ENCODE measurements at places on chromosomes 2 and 18.

DNA sequence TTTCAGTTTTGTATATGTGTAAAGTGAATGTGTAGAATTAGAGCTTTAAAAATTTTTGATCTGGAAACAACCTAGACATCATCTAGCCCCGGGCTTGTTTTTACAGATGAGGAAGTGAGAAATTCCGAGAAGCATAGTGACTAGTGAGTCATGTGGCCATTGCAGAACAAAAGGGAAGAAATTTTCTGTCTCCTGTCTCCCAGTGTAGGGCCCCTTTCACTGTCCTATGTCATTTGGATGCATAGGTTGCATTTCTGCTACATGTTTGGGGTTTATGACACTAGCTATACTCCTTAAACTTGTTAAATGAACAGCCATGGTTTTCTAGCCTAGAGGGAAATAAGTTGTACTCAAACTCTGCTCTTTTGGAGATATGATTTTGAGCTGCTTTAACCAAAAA lies 84.6 kb downstream of the PLCL1 start:
- DNase-seq: peak; percentile 49

DNA sequence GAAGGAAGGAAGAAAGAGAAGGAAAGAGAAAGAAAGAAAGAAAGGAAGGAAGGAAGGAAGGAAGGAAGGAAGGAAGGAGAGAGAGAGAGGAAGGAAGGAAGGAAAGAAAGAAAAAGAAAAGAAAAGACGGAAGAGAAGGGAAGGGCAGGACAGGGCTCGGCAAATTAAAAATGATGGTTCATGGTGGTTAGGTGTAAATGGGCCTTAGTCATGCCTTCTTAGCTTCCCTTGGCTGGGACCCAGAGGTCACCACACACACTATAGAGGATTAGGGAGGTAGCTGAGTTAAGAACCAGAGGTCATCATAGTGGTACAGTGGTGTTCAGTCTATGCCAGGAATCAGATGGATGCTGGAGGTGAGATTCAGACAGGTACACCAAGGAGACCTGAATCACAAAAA lies 9.3 kb upstream of the ATL2 start:
- no peak for DNase-seq

GRCh38 chr2:162254236-162254871 lies 11.1 kb upstream of the FAP start:
- DNase-seq: no peak

DNA sequence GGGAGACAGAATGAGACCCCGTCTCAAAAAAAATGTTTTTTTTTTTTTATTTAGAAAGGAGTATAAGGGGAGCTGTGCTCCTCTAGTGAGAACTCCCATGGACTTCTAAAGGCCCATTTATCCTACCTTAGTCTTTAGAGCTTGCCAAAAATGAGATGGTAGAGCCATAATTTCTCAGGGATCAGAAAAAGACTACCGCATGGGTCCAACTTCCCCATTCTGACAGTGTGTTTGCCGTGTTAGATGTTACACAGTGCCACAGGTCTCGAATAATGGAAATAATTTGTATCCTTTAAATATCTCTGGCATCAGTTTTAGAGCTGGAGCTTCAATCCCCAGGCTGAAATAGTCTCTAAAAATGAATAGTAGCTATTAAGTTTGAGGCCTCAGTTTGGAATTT lies 6.0 kb upstream of the SLC39A10 start:
- DNase-seq: no peak

Measured in activated CD4-positive, alpha-beta T cell treated with anti-CD3 and anti-CD28 coated beads, Interleukin-2, amount 10 ng/mL, durations not matched to agents 7 days and 5 days (primary cell).